ENCODE measurements at places on chromosomes 2 and 18. TPM values are rescaled to one million over a fixed set of nuclear protein-coding genes. Genes with fewer than 3 reads are reported as not detected.

ZSCAN30 gene
- 10.2 TPM for total RNA-seq

CHST9 gene
- not detected for total RNA-seq

SCN3A gene
- total RNA-seq = not detected

WDSUB1 gene
- 5.7 TPM for total RNA-seq

DNA sequence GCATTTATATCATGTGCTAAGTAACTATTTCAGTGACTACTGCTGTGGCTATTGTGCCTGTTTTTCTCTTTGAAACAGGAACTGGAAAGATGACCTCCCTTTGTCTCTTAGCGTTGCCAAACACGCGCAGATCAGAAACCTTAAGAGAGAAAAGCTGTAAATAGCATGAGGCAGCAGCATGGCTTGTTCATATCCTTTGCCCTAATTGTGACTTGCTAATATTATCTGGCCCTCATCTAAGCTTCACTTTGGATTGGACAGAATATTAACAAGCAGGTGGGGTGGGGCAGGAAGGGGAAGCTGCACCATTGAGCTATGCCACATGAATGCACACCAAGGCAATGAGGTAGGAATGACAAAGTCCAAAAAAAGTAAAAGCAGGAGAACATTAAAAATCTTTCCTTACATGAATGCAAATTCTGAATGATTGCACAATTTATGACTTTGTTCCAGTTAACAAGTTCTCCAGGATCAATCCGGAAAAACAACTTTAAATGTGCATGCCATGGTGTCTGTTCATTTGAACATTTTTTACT lies 128.4 kb downstream of the IRS1 start:
- no peak for DNase-seq

- DNase-seq = no peak
Measured at GRCh38 chr2:34734662-34735061, 1135.6 kb upstream of the FAM98A start.

DNA sequence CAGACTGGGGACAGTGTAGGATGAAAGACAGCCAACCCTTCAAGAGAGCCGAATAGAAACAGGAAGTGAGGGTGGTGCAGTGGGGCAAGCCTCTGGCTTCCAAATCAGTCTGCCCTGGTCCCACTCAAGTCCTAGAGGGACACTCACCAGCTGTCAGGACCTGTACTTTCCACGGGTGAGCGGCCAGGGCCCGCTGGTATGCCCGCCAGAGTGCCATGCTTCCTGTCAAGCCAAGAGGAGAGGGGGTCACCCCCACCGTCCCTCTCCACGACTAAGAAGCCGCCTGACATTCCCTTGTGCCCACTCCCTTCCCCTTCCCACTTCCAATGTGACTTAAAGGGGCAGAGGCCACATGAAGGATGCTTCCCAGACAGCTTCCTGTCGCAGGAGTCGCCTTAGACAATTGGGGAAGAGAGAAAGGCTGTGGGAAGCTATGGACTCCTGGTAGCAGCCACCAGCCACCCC lies 564 bp downstream of the MPV17 start:
- no peak for DNase-seq

GRCh38 chr2:46230677-46231425 lies 66.4 kb upstream of the EPAS1 start:
- no peak for DNase-seq

DNA sequence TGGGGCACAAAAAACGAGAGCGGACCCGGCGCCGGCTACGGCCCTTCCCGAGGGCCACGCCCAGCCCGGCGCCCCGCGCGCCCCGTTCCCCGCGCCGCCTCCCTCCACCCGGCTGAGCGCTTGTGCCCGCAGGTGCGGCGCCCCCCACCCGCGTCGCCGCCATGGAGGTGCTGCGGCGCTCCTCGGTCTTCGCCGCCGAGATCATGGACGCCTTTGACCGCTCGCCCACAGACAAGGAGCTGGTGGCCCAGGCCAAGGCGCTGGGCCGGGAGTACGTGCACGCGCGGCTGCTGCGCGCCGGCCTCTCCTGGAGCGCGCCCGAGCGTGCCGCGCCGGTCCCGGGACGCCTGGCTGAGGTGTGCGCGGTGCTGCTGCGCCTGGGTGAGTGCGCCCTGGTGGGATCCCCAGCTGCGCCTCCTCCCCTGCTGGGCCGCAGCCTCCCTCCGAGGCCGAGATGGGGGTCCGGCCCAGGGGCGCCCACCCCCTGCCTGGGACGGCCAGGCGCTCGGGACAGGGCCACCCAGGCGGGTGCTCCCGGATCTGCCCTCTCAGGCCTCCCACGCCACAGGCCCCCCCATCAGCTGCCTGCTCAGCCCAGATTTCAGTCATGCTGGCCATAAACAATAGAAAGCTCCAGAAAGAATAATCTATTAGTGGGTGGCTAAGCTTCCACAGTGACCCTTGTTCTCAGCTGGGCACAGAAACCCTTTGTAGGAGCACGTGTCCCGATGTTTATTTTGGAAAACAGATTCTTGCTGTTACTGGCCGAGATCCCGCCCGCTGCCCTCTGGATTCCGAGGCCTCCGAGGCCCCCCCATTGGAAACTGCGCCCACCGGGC lies 997 bp downstream of the BOK start:
- DNase-seq = no peak

- no peak for DNase-seq
Measured at GRCh38 chr2:163701399-163702195, 34.2 kb downstream of the FIGN start.

DNA sequence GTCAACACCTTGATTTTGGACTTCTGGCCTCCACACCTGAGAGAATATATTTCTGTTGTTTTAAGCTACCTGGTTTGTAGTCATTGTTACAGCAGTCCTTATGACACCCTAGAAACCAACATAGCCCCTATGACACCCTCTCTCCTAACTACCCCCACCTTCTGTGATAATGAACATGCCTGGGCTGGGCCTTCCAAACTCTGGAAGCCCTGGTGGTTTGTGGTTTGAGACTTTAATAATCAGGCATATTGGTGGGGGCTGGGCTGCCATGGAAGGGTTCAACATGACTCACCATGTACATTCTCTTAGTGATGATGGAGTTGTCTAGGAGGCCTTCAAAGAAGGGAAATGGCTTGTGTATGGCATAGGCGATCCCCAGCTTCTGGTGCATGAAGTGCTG lies 3.3 kb downstream of the SP110 start:
- DNase-seq = no peak

All from activated T-helper 1 cell treated with anti-CD3 and anti-CD28 coated beads, Interleukin-12 subunit alpha, Interleukin-12 subunit beta, Interleukin-2, Interleukin-4 antibody, amounts not matched to agents 30 ng/mL and 10 ng/mL and 1 ng/mL, durations not matched to agents 14 hours and 24 hours and 36 hours (primary cell).